Activated CD4-positive, CD25-positive, alpha-beta regulatory T cell treated with anti-CD3 and anti-CD28 coated beads, Interleukin-2, amount 50 U/mL, for 24 hours (primary cell): ENCODE measurements at places on chromosomes 6 and 20.

- peak; percentile 69 for ATAC-seq
Measured at GRCh38 chr6:90610751-90611542, 24.1 kb upstream of the MAP3K7 start.

DNA sequence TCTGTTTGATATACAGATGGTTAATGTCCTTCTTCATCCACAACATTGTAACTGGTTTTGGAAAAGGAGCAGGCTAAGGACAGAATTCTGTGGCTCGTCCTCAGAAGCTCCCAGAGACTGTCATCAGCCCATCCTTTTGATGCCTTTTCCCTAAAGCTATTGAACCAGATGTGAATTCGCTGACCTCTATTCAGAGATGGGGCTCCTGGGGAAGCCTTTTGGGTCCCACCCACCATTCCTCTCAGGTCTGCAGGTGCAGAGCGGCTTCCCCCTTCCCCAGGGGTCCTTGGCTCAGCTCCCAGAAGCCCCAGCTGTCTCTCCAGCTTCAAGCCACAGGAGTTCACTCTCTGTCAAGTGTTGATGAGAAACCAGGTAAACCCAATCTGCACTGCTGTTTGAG lies 191.7 kb downstream of the SMOC2 start:
- ATAC-seq: no peak

GRCh38 chr20:35467339-35468224 lies 12.2 kb downstream of the CEP250 start:
- ATAC-seq: no peak

DNA sequence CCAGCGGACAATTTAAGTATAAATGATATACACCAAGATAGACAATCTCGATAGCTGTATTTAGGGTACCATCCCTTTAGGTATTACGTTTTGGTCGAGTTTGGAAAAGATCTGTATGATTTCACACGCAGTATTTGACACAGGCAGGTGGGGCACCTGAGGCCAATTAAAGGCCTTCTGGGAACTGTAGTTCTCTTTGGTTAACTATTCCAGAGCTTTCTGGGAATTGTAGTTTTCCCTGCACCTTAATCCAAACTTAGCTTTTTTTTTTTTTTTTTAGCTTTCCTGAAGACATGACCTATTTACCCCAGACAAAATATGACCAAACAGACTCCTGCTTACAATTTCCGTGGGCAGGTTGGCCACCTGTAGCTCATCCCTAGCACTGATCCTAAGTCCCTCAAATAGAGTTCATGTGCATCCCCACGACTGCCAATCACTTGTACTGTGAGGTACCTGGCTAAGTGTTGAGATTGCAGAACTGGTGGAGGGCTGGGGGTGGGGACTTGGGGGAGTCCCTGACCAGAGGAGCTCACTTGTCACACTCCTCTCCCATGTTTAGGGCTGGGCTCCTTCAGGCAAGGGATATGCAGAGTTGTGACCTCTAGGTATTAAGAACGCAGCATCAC lies 999 bp upstream of the EHMT2 start:
- ATAC-seq: peak; percentile 34

DNA sequence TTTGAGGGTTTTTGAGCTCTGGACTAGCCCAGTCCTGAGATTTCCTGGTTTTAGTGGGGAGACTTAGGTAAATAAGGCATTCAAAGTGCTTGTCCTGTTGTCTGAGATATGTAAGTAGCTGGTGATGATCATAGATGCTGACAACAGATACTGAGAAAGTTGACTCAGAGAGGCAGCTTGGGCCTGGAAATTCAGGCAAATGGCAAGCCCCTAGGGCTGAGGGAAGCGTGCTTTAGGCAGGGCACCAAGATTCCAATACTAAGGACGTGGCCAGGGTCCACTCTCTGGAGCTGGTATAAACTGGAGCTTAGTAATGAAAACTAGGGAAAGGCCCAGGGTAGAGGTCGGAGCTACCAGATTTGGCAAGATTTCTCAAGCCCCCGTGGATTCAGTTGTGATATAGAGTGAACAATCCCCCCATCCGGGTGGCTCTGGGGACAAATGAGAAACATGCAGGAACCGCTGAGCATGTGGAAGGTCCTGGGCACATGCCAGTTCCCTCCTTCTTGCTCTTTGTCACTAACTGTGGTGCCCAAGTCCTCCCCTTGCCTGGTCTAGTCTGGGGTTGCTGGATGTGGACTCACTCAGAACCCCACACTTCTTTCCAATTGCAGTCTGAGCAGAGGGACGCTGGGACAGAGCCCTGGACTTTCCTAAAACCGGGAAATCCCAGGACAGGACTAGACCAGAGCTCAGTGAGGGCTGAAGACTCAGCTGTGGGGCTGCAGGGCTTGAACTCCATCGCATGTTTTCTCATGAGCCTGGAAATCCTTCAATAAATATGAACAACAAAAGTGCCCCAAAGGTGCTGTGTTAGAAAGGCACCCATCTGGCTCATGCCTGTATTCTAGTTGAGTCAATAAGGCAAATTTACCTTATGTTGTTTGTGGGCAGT lies 10.3 kb downstream of the SLC22A3 start:
- no peak for ATAC-seq

DNA sequence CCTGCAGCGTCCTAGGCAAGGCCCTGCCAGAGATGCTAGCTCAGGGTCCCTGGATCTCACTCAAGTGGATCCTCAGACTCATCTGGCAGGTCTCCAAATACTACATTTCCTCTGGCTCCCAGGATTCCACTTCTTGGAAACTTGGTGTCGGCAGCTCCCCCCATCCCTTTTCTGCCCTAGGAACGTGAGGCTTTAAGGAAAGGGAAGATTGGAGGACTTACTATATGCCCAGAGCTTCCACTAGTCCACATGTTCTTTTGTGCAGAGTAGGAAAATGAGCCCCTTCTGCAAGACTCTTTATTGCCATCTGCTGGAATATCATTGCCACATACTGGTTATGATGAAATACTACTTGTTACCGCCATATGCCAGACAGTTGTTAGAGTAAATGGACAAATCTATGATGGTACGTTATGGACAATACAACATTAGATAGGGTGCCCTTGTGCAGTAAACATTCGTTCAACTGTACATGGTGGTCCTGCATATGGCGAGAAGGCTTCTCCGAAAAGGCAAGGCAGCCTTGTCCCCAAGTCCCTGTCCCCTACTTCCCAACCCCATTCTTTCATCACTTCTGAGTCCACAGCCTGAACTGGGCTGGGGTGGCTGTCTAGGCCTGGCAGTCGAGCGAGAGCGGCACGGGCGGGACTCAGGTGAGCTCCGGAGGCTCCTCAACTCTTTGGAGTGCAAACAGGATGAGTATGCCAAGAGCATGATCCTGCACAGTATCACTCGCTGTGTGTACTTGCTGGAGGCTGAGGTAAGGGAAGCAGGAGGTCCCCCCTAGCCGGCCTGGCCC lies 780 bp downstream of the ARMC12 start:
- peak; percentile 55 for ATAC-seq

DNA sequence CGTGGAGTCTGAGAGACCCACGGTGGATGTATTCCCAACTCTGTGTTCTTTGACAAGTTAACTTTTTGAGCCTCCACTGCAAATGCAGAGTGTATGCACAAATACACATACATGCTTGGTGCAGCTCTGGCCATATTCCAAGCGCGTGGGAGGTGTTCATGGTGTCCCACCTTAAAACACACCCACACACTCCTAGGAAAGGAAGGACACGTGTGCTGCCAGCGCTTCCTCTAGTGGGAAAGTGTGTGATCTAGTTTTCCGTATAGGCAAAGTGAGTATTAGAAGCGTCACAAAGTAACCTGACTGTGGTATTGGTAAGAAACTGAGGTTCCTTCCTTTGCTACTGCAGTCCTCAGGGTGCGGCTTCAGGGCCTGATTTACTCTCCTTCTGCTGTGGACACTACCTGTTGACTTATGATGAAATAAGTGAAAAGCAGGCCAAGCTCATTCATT lies 36.0 kb upstream of the MPC1 start:
- no peak for ATAC-seq

GRCh38 chr6:2807342-2808090 lies 34.1 kb downstream of the SERPINB1 start:
- no peak for ATAC-seq

DNA sequence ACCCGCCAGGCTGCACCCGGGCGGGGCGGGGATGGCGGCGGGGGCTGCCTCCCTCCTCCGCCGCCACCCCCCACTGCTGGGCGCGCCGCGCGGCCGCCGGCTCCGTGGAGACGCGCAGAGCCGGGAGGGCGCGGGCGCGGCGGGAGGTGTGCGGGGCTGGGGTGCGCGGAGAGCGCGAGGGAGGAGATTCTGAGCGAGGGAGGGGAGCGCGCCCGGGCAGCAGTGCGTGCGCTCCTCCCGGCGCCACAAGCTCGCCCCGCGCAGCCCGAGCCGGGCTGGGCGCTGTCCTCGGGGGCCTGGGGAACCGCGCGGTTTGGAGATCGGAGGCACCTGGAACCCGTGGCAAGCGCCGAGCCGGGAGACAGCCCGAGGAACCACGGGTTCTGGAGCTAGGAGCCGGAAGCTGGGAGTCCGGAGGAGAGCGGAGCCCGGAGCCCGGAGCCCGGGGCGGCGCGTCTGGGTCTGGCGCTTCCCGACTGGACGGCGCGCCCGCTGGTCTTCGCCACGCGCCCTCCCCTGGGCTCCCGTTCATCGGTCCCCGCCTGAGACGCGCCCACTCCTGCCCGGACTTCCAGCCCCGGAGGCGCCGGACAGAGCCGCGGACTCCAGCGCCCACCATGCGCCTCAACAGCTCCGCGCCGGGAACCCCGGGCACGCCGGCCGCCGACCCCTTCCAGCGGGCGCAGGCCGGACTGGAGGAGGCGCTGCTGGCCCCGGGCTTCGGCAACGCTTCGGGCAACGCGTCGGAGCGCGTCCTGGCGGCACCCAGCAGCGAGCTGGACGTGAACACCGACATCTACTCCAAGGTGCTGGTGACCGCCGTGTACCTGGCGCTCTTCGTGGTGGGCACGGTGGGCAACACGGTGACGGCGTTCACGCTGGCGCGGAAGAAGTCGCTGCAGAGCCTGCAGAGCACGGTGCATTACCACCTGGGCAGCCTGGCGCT lies at the start of gene NTSR1:
TSS of gene NTSR1 (plus strand) at position 246 of the 946 bp plus-strand sequence. CDS start at position 618, 372 bp downstream.
- ATAC-seq: no peak

DNA sequence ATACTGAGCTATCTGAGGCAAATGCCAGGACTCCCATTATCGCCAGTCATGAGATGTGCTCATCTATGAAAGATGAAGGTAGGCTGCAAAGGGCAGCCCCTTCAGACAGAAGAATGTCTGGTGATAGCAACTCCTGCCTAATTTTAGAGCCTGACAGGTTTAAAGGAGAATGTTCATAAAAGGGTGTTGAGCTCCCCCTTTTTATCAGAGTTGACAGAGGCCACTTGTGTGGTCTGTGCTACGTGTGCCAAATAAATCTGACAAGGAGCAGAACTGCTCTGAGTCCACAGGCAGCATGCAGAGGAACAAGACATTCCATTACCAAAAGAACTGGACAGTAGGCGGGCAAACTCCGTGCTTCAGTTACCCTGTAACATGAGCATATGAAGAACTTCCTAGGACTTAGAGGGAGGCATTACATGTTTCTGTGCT lies 101.8 kb downstream of the PREP start:
- ATAC-seq: no peak

DNA sequence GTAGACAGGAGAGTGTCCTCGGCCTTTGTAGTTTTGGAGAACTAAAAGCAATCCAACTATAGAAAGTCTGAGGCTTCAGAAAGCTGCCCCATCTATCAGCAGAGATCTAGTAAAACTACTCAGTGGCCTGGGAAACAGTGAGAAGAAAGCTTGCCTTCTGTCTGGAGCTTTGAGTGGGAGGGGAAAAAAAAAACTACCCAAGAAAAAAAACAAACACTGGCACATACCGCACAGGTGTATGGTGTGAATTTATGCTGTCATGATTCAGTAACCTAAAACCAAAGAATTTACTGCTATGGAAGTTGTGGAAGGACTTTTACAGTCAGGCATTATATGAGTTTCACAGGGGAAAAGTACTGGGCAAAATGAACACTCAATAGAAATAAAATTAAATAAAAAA lies 280.5 kb downstream of the ADGRB3 start:
- no peak for ATAC-seq

DNA sequence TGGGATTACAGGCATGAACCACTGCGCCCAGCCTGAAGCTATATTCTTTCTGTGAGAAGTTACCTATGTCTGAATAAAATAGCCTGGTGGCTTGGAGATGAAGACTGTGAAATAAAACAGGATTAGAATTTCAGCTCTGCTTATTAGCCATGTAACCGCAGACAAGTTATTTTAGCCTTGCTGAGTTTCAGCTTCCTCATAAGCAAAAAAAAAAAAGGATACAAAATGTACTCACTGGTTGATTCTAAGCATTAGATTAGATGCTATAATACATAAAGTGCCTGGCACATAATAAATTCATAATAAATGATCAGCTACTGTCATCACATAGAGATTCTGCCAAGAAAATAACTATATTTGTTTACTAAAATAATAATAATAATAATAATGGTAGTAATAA lies 98.8 kb downstream of the EPB41L2 start:
- no peak for ATAC-seq

DNA sequence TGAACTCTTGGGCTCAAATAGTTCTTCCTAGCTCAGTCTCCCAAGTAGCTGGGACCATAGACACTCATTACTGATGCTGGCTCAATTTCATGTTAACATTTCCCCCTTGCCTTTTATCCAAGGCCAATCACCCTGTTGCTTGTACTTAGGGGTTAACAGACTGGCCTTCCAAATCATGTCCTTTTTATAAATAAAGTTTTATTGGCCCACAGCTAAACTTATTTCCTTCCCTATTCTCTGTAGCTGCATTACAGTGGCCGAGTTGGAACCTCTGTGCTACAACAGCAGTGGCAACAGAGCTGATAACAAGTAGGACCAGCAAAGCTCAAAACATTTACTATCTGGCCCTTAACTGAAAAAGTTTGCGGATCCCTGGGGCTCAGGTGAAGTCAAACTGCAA lies 109.8 kb downstream of the ZFP64 start:
- ATAC-seq: no peak

GRCh38 chr6:148105695-148106094 lies 236.9 kb upstream of the SASH1 start:
- no peak for ATAC-seq

DNA sequence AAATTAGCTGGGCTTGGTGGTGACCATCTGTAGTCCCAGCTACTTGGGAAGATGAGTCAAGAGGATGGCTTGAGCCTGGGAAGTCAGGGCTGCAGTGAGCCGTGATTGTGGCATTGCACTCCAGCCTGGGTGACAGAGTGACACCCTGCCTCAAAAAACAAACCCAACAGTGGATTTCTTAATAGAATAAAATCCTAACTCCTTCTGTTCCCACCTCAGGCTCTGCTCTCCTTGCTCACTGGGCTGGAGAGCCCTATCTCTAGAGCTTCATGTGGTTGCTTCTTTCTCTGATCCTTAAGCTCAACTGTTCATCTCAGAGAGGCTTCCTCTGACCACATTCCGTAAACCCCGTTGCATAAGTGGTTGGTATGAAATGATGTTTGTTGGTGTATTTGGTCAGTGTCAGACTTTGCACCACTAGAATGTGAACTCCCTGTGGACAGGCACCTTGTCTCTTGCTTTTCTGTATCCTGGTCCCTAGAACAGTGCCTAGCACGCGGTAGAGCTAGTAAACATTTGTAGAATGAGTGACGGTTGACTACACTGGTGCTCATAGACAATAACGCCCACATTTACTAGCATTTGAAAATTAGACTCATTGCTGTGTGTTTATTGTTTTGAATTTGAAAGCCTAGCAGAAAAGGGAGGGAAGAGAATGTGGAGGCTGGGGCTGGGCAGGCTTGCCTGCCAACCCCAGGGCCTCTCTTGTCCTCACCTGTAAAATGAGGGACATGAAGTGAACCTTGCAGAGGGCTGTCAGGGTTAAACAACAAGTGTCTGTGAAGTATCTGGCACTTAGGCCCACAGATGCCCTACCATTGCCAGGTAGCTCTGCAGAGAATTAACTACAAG lies 4.2 kb downstream of the MAPRE1 start:
- ATAC-seq: no peak

- ATAC-seq: peak; percentile 95
Measured at GRCh38 chr6:149052350-149053106, 265.0 kb upstream of the TAB2 start.

- no peak for ATAC-seq
Measured at GRCh38 chr20:46311039-46311650, 2.8 kb upstream of the CDH22 start.
